Caudate nucleus (tissue), 63 donors: ENCODE measurements at places on chromosomes 5 and 9.

GRCh38 chr5:6704361-6704851 is 8.8 kb upstream of the TENT4A start:
- peak; percentile 21 for DNase-seq

GRCh38 chr9:19116107-19116790 is 11.0 kb downstream of the PLIN2 start:
- no peak for DNase-seq

DNA sequence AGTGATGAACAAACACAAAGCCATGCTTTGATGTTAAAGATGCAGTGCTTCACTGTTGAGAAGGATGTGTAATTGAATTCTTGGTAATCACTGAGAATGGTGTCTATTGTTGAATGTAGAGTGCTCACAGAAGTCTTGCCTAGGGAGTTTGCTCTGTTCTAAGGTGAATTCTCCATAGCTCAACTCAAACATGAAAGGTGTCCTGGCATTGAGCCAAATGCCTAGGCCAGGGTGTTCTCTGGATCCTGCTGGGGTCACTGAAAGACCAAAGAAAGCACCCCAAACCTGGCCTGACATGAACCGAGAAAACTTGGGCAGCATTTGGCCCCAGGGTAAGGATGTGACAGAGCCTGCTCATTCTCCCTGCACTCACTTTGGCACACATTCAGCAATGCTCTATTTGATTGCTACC is 217.3 kb downstream of the ARL15 start:
- no peak for DNase-seq

DNA sequence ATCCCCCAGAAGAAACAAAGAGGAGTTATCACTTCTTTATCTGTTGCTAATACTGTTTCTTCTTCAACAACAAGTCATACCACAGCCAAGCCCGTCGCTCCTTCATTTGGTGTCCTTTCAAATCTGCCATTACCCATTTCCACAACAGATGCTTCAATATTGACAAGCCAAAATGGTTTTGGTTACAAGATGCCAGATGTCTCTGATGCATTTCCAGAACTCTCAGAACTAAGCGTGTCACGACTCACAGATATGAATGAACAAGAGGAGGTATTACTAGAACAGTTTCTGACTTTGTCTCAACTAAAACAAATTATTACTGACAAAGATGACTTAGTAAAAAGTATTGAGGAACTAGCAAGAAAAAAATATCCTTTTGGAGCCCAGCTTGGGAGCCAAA is 16.0 kb upstream of the HAND1 start:
- no peak for DNase-seq

GRCh38 chr5:52767766-52768480 is 19.8 kb upstream of the ITGA1 start:
- DNase-seq = no peak

- DNase-seq = no peak
Measured at GRCh38 chr9:2158766-2159430, 143.8 kb downstream of the SMARCA2 start.

DNA sequence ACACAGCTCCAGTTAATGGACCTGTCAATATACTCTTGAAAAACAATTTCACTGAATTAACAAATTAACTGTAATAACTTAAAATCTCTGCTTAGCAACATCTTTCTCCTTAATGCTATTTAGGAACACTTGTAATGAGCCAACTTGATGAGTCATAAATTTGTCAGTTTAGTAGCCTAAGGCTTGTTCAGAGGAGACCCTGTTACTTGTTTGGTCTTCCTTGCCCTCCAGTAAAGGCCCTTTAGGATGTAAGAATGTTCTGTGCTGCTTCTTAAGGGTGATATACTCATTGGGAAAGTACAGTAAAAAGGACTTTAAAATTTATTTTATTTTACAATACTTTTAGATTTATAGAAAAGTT is 11.4 kb upstream of the MATR3 start:
- DNase-seq = no peak

DNA sequence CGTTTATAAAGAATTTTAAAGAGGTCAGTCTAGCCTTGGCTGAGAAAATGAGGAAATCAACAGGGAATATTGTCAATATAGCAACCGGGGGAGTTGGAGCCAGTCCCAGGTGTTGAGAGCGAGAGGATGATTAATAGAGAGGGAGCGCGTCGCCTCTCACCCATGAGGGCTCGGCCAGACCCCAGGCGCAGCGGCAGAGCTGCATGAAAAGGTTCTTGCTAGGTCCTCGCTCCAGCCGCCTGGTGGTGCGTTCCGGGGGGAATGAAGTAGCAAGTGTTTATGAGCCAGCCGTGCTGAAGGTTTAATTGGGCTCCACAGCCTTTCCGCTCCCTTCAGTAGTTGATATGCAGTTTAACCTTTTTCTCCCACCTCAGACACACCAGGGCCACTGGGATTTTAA is 167.3 kb upstream of the IRX1 start:
- no peak for DNase-seq

DNA sequence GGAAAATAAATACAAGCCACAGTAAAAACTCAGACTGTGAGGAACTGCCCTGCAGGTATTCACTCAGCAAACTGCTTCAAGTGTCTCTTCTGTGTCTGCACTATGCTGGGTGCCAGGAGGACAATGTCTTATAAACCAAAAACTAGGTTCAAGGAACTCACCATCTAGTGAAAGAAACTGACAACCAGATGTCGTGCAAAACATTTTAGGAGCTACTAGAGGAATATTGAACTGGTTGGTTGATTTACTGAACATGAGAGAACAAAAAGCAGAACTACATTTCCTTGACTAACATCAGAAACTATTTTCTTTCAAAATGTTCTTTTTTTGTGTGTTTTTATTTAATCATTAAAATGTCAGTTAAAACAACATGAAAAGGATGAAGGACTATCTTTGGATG is 35.2 kb downstream of the ZNF366 start:
- no peak for DNase-seq

DNA sequence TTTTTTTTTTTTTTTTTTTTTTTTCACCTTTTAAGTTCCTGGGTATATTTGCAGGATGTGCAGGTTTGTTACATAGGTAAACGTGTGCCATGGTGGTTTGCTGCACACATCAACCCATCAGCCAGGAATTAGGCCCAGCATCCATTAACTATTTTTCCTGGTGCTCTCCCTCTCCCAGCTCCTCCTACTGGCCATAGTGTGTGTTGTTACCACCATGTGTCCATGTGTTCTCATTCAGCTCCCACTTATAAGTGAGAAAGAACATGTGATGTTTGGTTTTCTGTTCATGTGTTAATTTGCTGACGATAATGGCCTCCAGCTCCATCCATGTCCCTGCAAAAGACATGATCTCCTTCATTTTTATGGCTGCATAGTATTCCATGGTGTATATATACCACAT is 350.5 kb downstream of the MAN2A1 start:
- no peak for DNase-seq

GRCh38 chr9:109908459-109909390 is 128.7 kb downstream of the PALM2AKAP2 start:
- no peak for DNase-seq

GRCh38 chr5:168850683-168851082 is 271.5 kb upstream of the PANK3 start:
- no peak for DNase-seq

DNA sequence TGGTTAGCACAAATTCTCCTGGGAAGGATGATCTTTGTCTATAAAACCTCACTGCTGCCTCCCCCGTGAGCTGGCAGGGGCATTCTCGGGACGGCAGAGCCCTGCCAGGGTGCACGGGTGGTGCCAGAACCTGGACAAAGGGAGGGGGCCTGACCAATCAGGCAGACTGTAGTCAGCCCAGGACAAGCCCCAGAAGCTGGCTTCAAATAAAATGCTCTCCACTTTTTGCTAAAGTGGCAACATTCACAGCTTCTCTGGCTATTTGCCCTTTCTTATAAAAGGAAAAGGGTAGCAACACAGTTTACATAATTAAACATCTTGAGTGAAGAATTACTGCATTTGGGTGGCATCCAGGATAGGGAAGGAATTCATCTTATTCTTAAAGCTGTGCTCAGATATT is 14.4 kb downstream of the IL9 start:
- peak; percentile 40 for DNase-seq

DNA sequence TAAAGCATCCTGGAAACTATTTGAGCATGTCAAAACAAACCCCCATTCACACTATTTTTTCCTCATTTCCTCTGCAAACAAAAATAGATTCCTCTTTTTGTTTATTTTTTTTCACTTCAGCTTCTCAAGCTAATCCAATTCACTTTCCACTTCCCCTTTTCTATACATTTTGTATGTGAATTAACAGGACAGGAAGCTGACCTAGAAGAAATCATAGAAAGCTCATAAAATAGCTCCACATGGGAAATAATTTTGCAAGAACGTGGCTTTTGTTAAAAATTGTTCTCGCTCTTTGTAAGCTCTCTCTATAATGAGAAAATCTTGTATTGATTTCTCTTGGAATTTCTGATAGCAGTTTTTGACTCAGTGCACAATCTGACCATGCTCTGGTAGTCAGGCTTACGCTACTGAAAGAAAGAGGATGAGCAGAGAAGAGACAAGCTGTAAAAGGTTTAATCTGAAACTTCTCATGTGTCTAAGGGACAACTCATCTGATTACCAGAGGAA is 215.8 kb downstream of the ADAMTS12 start:
- no peak for DNase-seq

DNA sequence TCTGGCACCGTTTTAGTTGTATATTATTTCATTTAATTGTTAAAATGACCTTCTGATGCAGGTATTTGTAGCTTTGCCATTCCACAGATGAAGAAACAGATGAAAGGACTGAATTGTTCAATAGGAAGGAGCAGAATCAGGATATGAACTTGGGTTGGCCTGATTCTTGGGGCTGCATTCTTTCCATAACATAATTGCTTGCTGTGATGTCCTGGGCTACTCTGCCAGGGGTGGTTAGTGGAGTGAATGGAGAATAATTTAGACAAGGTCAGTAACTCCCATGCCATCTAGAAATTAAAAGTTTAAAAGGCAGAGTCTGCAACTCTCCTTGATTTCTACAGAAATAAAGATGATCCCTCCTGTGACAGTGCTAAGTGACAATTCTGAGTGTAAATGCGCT is 15.9 kb downstream of the TLR4 start:
- no peak for DNase-seq

DNA sequence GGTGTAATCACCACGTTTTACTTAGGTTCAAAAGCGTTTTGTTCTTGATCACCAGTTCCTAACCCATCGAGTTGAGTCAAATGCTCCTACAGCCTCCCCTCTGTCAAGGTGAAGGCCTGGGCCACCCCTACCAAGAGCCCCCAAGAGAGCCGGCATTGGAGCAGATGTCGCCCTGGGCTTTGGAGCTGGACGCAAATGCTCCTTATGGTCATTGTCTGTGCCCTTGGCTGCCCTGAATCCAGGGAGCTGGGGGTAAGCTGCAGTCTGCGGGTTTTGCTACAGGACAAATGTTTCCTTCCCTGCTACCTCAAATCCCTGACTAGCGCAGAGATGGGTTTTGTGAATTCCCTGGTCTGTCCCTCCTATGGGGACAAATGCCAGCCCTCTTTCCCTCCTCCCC is 4.9 kb downstream of the RNF183 start:
- no peak for DNase-seq

GRCh38 chr5:105350486-105351140 is 1788.0 kb upstream of the NUDT12 start:
- no peak for DNase-seq

DNA sequence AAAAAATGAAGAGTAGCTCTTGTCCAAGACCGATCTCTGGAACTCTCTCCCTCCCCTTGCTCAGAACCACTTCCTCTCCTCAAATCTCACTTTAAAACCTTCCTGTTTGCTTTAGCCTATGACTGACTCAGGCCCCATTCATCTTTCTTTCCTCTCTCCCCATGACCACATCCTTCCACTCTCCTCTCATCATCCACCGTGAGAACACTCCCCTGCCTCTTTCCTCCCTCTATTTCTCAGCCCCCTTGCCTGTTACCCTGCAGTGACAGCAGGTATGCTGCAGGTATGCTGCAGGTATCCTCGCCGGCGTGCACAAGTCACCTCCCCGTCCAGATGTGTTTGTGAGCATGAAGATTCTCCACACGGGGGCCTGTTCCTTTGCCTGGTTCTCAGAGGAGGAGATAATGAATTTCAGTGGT is 505.3 kb downstream of the CCDC171 start:
- DNase-seq = no peak

- DNase-seq = no peak
Measured at GRCh38 chr5:5619546-5619945, 197.1 kb downstream of the ICE1 start.

DNA sequence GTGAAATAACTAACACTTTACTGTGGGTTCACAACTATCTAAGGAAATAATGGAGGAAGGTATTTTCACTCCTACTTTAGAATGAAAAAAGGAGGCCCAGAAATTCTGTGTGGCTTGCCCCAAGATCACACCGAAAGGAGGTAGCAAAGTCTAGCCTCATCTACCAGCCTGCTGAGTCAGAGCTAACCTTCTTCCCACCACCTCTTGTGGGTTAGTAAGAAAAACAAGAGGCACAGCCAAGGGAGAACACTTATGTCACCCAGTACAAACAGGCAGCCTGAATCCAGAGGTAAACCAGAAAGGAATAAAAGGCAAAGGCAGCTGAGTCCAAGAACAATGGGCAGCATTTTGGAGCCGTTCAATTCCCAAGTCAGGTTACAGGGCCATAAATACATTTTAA is 91.9 kb upstream of the RASEF start:
- no peak for DNase-seq

GRCh38 chr5:146137967-146138403 is 32.6 kb upstream of the PLAC8L1 start:
- DNase-seq = no peak

- no peak for DNase-seq
Measured at GRCh38 chr9:97954550-97954989, 16.6 kb upstream of the HEMGN start.
